Stimulated activated CD8-positive, alpha-beta memory T cell treated with anti-CD3 and anti-CD28 coated beads, Interleukin-7, amount 100 ng/mL, for 1 hour (primary cell): ENCODE measurements at places on chromosomes 5 and 9.

DNA sequence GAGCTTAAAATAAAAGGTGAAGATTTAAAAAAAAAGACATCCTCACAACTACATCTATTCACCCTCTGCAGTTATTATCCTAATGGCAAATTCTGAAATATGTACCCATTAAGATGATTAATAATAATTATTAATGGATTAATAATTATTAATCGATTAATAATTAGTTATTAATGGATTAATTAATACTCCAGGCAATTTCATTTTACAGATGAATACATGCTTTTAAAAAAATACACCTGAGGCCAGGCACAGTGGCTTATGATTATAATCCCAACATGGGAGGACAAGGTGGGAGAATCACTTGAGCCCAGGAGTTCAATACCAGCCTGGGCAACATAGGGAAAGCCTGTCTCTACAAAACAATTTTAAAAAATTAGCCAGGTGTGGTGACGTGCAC lies 182.4 kb downstream of the ARRDC3 start:
- DNase-seq, result no peak

DNA sequence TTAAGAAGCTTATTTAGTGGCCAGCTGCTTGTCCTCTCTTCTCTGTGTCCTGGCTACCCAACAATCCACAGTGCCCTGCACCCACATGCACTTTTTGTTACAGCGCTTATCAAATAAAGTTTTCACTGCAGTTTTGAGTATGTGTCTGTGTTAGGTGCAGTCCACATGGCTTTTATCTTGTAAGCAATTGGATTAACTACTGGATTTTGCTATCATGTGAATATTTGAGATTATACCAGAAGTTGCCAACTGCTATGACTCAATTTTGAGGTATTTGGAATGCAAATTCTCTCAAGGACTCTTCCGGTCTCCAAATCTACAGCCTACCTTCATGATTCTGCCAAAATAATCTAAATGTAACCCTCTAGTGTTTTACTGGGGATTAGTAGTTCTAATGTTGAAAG lies 690.2 kb downstream of the NR2F1-AS1 start:
- no peak for DNase-seq

DNA sequence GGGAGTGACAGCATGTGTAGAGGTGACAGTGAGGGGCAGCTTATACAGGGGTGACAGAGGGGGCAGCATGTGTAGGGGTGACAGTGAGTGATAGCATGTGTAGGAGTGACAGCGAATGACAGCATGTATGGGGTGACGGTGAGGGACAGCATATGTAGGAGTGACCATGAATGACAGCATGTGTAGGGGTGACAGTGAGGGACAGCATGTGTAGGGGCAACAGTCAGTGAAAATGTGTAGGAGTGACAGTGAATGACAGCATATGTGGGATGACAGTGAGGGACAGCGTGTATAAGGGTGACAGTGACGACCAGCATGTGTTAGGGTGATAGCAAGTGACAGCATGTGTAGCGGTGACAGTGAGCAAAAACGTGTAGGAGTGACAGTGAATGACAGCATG lies 9.4 kb upstream of the GAPT start:
- no peak for DNase-seq

DNA sequence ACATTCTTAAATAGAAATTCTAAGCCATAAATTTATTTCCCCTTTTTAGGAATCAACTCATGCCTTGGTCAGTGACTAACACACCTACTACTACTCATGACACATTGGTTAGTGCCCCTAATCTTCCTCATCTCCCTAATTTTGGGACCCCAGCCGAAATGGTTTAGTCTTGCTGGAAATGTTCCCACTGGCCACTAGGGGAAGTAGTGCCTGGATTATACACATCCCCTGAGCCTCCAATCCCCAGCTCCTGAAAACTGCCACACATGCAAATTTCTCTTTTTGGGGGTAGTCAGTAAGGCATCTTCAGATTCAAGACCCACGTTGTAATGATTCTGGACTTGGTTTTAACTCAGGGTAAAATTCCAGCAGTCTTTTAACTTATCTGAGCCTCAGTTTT lies 79.8 kb downstream of the HSD17B3 start:
- no peak for DNase-seq

DNA sequence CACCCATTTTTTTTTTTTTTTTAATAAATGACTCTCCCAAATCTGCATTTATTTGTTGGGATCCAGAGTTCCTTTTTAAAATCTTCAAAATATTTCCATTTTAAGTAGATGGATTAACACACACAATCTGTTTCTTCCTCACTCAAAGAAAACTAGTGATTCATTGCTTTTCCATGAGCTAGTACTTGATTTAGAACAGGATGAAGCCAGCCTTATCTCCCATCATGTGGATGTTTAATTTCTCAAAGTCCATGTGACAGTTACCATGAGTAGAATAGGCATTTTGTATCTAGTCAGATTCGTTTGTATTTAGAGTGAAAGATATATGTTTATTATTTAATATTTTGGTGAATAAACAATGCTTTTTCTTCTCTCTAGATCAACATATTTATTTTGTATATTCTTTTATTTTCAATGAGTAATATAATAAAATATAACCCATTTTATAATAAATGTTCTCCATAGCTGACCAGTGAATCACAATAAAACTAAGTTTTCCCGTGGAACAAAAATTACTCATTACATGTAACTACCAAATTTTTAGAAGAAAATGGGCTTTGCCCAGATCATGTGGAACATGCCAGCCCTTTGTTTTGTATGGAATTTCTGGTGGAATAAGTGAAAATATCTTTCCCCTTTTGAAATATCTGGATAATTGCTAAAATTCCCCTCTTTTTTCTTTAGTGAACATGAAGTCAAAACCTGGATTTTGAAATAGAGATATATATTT lies 54.9 kb upstream of the RPS23 start:
- no peak for DNase-seq

GRCh38 chr5:61670941-61671340 lies 338.9 kb downstream of the ZSWIM6 start:
- no peak for DNase-seq

GRCh38 chr5:18798058-18798457 lies 1163.8 kb downstream of the TAF11L14 start:
- DNase-seq, result no peak

- DNase-seq, result no peak
These were observed 78.5 kb upstream of the DNAH5 start for GRCh38 chr5:14022971-14023370.

GRCh38 chr5:156474251-156474650 lies 147.3 kb downstream of the SGCD start:
- DNase-seq, result no peak

DNA sequence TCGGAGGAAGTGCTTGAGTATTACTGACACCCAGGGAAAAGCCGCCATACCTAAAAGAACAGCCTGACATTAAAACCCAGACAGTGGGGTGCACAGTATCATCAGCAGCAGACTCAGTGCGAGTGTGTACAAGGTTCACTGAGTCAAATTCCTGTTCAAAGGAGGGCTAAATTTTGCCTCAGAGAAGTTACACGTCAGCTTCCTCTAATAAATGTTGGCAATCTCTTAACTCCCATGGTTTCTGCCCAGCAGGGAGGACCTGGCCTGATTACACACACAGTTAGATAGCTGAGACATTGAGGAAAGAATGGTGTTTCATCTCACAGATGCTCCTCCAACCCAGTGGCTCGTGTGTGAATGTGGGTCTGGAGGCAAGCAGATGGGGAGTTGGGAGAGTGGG lies 38.2 kb downstream of the NIPSNAP3B start:
- no peak for DNase-seq

- DNase-seq, result no peak
These were observed 154.5 kb downstream of the CWC27 start for GRCh38 chr5:64923151-64923685.

- DNase-seq, result no peak
These were observed 35.8 kb downstream of the PTCH1 start for GRCh38 chr9:95481000-95481399.

DNA sequence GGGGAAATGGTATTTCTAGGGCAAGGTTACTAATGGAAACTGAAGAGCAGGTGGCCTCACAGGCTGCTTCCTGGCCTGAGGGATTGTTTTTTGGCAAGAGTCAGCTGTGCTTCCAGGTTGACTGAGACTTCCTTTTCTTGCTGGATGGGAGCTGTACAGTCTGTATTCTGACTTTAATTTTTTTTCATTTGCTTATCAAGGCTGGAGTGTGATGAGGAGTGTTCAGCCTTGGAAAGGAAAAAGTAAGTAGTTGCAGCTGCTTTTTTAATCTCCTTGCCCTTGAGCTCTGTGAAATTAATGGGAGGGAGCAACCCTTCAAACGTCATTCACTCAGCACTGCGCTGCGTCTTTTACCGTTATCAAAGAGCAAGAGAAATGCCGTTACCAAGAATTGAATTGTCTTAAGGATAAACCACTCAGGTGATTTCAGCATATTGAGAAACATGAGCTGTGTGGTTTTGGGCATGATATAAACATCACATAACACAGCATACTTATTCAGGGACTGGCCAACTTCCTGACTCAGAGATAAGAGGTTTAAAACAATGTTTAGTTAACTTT lies 47.6 kb downstream of the AQP7 start:
- DNase-seq, result no peak

DNA sequence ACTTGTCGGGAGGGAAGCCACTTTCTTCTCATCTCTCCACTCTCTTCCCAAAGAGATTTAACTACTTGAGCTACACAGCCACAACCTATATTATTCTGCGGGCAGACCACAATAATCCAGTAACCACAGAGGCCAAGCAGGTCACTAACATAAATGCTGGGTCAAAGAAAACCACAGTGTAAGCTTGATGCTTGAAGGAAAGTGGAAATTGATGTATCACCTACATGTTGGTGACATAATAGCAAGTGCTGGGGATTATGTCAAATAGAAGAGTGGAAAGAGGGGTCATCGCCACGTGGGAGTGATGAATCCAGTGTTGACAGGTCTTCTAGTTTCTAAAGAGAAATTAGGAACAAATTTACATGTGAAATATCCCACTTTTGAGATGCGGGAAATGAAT lies 40.9 kb downstream of the RFK start:
- DNase-seq, result no peak

GRCh38 chr5:93436083-93436482 lies 144.9 kb downstream of the NR2F1-AS1 start:
- DNase-seq, result no peak

- no peak for DNase-seq
These were observed 345.8 kb downstream of the PDE4D start for GRCh38 chr5:59547731-59548130.

DNA sequence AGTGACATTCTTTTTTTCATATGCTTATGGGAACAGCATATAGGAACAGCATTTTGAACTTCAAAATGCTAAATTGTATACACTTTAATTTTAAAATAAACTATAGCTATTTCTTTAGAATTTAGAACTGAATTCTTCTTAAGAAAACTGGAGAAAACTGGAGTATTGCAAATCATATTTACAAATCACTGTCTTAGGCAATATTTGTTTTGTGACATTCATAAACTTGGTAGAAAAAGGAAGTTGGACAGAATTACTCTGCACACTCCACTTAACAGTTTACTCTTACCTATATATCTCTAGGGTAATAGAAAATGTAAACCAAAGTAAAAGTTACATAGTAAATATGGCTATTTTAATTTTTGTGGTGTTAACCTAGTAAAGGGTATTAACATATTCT lies 3.1 kb downstream of the DMRTA1 start:
- no peak for DNase-seq

DNA sequence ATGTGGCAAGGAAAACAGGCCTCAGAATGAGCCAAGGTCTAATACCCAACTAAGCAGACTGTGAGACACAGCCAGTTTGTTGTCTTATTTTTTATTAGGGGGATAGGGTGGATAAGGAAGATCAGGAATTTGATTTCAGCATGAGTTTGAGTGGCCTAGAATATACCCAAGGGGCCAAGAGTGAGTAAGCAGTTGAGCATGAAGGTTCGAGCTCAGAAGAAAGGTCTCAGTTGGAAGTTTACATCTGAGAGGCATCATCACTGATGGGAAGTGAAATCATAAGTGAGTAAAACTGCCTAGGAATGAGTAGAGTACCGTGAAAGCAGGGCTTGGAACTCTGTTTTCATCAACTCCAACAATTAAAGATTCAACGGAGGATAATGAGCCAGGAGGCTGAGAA lies 12.6 kb downstream of the PSMD5 start:
- no peak for DNase-seq

- DNase-seq, result no peak
These were observed 38.2 kb upstream of the TEX48 start for GRCh38 chr9:114720086-114720676.

GRCh38 chr5:761854-762710 lies 22.4 kb downstream of the ZDHHC11B start:
- DNase-seq, result no peak

- DNase-seq, result no peak
These were observed 92.4 kb downstream of the UNC13B start for GRCh38 chr9:35254237-35254636.

DNA sequence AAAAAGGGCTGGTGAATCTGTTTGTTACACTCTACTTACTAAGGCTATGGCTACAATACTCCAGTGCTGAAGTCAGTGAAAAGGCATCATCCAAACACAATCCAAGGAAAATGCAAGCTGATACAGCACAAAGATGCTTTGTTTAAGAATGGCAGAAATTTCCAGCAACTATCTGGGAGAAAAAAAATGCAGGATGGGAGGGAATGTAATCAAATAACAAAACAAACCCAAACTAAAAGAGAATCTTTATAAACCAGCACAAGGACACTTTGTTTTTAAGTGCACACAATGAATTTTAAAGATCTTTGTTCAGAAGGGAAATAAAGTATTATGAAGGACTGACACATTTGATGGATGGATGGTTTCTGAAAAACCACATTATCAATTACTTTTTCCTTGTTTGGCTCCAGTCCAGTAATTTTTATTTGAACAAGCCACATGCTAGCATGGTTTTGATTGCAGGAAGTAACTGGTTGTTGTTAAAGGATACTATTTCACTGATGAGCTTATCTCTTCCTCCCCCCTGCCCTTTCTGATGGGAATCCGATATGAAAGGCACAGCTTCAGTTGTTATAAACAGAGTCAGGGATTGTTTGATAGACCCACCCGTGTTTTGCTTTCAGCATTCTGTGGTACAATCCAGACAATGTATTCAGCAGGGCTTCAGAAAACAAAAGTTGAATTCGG lies 12.1 kb upstream of the TLE4 start:
- no peak for DNase-seq

- no peak for DNase-seq
These were observed 584.4 kb upstream of the ACO1 start for GRCh38 chr9:31799953-31800609.

DNA sequence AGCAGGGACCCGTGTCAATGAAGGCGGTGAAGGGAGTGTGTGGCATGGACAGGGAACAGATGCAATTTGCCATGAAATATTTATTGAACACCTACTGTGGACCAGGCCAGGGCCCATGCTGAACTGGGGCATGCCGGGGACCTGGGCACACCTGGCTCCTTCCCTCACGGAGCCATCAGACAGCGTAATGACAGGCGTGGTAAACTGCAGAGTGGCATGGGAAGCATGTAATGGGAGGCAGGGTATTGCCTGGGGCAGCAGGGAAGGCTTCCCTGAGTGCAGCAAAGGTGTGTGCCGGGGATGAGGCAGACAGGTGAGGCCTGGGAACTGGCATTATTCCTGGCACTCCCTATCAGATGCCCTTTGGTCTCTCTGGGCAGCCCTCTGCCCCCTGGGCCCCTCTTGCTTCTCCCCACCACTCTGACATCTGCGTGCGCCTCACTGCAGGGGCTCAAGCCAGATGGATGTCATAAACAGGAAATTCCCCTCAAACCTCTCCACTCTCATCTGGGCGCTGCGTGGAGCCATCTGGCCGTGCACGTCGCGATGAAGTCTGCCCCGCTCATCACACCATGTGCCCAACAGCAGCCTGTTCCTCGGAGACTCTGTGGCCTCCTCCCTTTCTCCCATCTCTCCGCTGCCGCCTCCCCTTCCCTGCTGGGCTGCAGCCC lies 67.6 kb downstream of the HMCN2 start:
- DNase-seq, result no peak

GRCh38 chr9:122370869-122371755 lies at the start of gene PTGS1:
Gene PTGS1, plus strand, starts transcription at chr9:122371024. Its CDS starts 61 bp downstream, at chr9:122371085.
- DNase-seq, result no peak

- DNase-seq, result no peak
These were observed 1.5 kb downstream of the CA9 start for GRCh38 chr9:35675204-35675603.
